ENCODE measurements at places on chromosomes 6 and 20.

DNA sequence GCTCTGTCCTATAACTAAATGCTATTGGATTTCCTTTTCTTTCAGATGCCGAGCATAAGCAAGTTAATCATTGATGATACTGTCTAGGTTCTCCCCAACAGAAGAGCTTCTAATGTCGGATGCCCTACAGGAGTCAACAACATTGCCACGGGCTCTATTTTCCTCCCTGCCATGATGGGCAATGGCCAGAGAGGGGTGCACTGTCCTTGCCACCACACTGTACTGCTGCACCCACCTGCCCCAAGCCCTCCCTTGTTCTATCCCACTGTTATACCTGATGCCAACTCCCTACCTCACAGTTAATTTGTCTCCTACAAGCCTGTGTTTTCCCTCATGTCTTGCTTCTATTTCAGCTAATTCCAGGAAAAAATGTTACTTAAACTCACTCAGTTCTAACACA, 773.6 kb upstream of the CHD6 start:
- DNase-seq: no peak
- H3K4me3 ChIP-seq: no peak overlapping the region
- H3K27me3 ChIP-seq: no peaks in the 10 kb centered on the region
- H3K4me1 ChIP-seq: no peaks in the 10 kb centered on the region
- H3K27ac ChIP-seq: no peak overlapping the region

DNA sequence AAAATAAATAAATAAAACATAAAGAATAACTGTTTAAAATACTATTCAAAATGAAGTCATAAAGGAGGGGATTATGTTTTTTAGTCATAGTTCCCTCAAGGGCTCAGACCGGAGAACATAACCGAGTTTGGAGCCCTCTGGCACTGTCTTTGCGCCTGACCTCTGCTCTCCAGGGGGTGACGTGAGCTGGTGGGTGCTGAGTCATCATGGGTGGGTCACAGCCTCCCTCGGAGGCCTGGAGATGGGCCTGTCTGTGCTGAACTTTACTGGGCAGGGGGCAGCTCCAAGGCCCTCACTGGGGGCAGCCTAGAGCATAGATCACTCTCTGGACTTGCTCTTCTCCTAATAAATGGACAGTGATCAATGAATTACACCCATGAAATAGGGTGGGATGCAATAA, 3.1 kb upstream of the MAVS start:
- peaks cover 15% of the 10 kb centered on the region for H3K4me1 ChIP-seq
- H3K4me3 ChIP-seq: no peak overlapping the region
- no peak overlapping the region for H3K27ac ChIP-seq
- H3K36me3 ChIP-seq: no peaks in the 10 kb centered on the region
- no peaks in the 10 kb centered on the region for H3K27me3 ChIP-seq
- DNase-seq: no peak

- H3K4me1 ChIP-seq: no peaks in the 10 kb centered on the region
- H3K27me3 ChIP-seq: no peaks in the 10 kb centered on the region
- H3K4me3 ChIP-seq: no peak overlapping the region
- H3K36me3 ChIP-seq: no peaks in the 10 kb centered on the region
- DNase-seq: no peak
Measured at GRCh38 chr20:50464725-50465650, 45.2 kb upstream of the PTPN1 start.

DNA sequence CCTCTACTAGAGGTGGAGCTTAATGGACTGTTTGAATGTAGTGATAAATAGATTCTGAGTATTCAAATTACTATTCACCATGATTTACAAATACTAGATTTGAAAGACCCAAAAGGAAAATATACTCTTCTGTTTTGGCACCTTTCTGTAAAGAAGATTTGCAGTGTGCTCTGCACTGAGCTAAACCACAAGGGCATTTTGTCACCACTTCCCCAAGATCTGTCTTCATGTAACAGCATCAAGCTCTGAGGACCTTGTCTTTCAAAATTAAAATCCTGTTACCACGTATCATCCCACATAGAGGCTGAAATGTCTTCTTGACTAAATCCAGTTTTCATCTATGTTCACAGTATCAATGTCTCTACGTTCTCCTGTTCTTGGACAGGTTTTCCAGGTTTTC, 3.3 kb upstream of the PGK2 start:
- DNase-seq: no peak
- H3K4me1 ChIP-seq: no peaks in the 10 kb centered on the region
- no peaks in the 10 kb centered on the region for H3K27me3 ChIP-seq
- H3K4me3 ChIP-seq: no peak overlapping the region
- H3K27ac ChIP-seq: no peak overlapping the region

DNA sequence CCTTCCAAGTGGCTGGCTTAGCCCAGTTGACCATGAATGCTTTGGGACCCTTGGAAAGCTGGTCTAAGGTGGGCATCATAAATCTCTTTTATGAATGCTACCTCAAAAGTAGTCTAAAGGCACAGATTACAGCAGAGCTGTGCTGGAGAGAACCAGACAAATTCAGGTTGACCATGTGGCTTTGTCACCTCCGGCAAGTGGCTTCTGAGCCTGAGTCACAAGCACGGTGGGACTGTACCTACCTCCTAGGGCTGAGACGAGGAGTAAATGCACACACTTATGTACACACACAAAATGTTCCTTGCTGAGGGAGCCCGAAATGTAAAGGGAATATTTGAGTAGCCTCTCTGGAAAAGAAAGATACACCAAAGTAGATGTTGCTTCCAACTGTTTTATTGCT, 155.9 kb downstream of the NFATC2 start:
- H3K27ac ChIP-seq: no peak overlapping the region
- no peak overlapping the region for H3K4me3 ChIP-seq
- H3K4me1 ChIP-seq: no peaks in the 10 kb centered on the region
- no peaks in the 10 kb centered on the region for H3K36me3 ChIP-seq
- no peak for DNase-seq

DNA sequence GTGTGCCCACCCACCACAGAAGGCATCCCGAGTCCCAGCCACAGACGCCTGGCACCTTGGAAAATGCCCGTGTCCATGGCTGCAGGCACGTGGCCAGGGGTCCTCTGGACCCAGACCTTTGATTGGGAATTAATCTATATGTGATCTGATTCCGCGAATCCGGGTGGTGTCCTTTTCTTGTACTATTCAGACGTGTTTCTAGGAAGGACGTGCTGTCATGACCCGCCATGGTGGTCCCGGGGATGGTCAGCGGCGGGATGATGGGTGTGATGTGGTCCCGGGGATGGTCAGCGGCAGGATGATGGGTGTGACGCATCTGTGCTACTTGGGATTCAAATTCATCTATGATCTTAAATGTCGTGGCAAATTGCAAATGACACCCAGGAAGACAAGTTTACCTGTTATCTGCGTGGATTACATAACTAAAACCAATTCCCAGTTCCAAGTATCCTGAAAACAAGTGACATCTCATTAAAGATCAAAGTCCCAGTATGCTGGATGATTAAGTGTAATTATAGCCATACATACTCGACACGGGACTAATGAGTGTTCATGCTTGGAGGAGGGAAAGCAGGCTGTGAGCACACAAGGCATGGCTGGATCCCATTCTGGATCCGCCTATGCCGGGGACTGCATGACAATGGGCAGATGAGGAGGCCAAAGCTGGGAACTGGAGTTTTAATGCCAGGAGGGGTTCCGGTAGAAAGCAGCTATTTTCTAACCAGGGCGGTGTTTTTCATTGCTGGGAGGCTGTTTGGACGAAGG, 256.5 kb downstream of the TAF4 start:
- H3K4me1 ChIP-seq: no peaks in the 10 kb centered on the region
- no peak overlapping the region for H3K4me3 ChIP-seq
- H3K27me3 ChIP-seq: no peaks in the 10 kb centered on the region
- H3K36me3 ChIP-seq: no peaks in the 10 kb centered on the region

- no peak overlapping the region for H3K27ac ChIP-seq
- no peaks in the 10 kb centered on the region for H3K27me3 ChIP-seq
- no peak overlapping the region for H3K4me3 ChIP-seq
- no peaks in the 10 kb centered on the region for H3K36me3 ChIP-seq
Measured at GRCh38 chr6:149026530-149026942, 279.7 kb downstream of the UST start.

DNA sequence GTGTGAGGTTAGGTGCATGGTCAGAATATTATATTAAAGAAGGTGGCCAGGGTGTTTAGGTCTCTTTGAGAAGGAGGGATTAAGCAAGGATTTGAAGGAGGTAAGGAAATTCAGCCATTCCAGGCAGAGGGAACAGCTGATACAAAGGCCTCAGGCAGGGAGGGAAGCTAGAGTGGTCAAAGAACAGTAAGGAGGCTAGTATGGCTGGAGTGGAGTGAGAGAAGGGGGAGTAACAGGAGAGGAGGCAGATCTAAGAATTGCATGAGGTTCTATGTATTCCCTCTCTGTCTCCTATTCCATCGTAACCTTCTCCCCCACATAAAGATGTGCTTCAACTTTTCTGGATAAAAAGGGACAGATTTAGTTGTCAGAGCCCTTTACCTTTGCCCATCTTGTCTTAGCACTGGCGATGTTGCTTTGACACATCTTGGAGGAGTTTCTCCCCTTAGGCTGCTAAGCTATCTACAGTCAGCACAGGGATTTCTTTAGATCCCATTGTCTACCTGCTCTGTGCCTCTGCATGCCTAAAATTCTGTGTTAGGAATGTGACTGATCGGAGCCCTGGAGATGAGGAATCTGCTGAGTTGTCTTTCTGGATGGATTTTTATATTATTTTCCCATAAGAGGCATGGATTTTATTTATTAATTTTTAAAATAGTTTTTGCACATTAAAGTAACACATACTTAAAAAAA, 59.9 kb downstream of the KLHL31 start:
- DNase-seq: no peak
- H3K27me3 ChIP-seq: no peaks in the 10 kb centered on the region
- no peaks in the 10 kb centered on the region for H3K36me3 ChIP-seq
- no peaks in the 10 kb centered on the region for H3K4me1 ChIP-seq

DNA sequence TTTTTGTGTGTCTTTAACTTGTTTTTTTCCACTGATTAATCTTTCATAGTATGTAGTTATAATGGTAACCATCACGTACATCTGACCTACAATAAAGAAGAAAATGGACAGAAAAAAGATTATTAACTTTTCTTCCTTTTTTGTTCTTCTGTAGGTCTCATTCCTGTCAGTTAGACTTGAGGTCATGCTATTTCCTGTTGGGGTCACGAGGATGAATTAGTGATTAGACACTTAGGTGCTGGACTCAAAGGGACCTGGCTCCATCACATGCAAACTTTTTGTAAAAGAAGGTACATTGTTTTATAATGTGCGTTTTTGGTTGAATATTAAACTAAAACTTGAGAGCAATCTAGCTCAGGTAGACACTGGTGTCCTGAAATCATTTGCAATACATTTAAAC, 14.8 kb downstream of the MARCKS start:
- H3K36me3 ChIP-seq: no peaks in the 10 kb centered on the region
- no peak overlapping the region for H3K27ac ChIP-seq
- no peak for DNase-seq
- no peak overlapping the region for H3K4me3 ChIP-seq
- H3K4me1 ChIP-seq: no peaks in the 10 kb centered on the region
- H3K27me3 ChIP-seq: no peaks in the 10 kb centered on the region

DNA sequence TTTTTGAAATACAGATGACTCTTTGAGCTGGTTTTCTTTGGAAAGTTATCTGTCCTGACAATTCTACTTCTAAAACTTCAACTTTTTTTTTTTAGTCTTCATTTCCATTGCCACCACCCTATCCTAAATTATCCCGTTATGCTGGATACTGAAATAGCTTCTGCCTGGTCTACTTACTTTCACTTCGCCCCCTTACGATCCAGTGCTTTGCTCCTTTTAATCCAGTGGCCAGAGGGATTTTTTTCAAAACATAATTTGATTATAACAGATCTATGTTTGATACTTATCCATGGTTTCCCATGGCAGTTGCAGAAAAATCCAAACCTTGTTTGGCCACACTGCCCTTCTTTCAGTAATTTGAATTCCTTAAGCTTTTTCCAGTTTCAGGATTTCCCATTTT, 27.4 kb downstream of the ASXL1 start:
- peaks cover 7% of the 10 kb centered on the region for H3K36me3 ChIP-seq
- H3K27ac ChIP-seq: peak overlapping the region; percentile 1
- no peak for DNase-seq
- no peak overlapping the region for H3K4me3 ChIP-seq
